ENCODE measurements at places on chromosomes 3 and 15.

DNA sequence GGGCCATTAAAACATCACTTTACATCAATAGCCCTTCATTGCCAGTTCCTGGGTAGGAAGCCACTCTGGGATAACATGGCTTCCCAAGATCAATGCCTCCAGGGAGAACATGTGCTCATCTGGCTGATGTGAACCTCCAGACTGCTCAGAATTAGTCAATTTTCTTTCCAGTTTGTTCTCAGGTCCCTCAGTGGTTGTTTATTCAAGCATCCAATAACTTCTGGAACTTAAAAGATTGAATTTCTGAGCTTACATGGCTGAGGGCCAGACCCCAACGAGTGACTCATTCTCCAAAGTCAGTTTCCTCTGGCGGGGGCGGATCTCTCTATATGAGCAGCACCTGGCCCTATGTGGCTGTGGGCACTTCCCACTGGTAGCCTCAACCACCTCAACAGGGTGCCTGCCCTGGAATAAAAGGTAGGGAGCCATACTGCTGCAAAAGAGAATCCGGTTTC, 34.0 kb downstream of the LYZL4 start:
- peak; percentile 29 for DNase-seq

DNA sequence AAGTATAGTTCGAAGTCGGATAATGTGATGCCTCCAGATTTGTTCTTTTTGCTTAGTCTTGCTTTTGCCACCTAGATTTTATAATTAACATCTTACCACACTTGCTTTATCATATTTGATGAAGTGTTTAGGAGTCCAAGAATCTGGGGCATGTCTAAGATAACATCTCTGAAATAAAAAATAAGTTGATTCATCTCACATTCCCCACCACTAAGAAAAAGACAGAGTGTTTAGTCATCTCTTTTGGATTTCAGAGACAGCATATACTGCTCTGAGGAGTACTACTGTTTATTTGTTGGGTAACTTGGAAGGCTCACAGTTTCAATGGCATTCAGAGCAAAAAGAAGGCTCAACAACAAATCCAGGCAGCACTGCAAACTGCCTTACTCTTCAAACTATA, 324.2 kb upstream of the ATP11B start:
- DNase-seq: no peak

GRCh38 chr15:62094388-62094787, 27.6 kb downstream of the C2CD4A start:
- no peak for DNase-seq

GRCh38 chr3:133986311-133986710, 43.4 kb downstream of the SLCO2A1 start:
- DNase-seq: no peak

- DNase-seq: no peak
Measured at GRCh38 chr3:71518089-71518488, 65.4 kb downstream of the FOXP1 start.

- DNase-seq: no peak
Measured at GRCh38 chr3:142680710-142681109, 43.1 kb upstream of the TRPC1 start.

Measured in epithelial cell of prostate (primary cell).